ENCODE measurements at places on chromosomes 1 and 21.
A peak's percentile ranks its signal among the peaks of the same experiment; 100 is the strongest.

- DNase-seq, result no peak
Measured at GRCh38 chr21:35597750-35598339, 462.5 kb downstream of the SETD4 start.

DNA sequence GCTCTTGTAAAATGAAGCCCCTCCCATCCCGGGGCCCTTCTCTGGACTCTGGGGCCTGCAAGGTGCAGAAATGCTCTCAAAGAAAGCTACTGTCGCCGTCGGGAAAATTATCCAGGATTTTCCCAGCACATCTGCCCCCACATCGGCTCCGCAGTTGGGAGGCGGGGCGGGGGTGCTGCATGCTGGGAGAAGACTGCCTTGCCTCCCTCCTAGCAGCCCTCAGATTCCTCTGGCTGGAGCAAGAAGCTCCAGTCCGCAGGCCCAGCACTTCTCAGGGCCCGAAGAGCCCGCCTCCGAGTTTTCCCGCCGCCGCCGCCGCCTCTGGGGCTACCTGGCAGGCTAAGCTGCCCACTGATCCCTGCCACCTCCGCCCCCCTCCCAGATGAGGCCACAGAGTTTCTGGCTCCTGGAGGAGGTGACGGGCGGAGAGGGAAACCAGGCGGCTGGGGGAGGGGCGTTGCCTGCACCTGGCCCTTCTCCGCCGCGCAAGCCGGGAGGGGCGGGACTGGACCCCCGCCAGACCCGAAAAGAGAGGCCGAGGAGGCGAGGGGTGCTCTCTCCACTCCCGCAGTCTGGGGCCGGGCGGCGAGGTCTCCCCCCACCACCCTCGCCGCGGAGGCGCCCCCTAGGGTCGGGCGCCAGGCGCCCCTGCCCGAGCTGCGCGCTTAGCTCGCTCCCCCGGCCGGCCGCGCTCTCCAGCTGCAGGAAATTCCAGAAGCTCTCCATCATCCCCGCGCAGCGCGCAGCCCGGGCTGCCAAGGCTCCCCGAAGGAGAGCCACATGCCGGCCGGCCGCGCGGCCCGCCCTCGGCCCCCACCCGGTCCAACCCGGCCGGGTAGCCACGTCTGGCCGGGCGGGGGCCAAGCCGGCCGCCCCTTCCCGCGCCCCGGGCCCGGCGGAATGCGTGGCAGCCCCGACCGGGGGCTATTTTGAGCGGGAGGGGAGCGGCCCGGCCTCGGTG, 28.8 kb downstream of the AHDC1 start:
- no peak for DNase-seq

GRCh38 chr1:167003711-167004110, 14.6 kb downstream of the MAEL start:
- DNase-seq, result no peak

DNA sequence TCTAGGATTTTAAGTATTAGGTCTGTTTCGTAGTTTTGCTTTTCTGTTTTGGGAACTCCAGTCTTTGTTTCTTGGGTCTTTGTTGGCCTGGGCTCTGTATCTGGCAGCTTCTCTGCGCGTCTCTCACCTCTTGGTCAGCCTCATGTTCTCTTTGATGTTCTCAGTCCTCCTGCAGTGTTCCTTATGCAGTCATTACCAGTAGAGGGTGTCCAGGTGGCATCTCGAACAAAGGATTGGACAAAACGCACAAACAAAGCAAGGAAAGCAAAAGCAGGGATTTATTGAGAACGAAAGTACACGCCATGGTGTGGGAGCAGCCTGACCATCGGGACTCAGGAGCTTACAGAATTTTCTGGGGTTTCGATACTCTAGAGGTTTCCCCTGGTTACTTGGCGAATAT, 133.7 kb upstream of the COL6A1 start:
- no peak for DNase-seq

DNA sequence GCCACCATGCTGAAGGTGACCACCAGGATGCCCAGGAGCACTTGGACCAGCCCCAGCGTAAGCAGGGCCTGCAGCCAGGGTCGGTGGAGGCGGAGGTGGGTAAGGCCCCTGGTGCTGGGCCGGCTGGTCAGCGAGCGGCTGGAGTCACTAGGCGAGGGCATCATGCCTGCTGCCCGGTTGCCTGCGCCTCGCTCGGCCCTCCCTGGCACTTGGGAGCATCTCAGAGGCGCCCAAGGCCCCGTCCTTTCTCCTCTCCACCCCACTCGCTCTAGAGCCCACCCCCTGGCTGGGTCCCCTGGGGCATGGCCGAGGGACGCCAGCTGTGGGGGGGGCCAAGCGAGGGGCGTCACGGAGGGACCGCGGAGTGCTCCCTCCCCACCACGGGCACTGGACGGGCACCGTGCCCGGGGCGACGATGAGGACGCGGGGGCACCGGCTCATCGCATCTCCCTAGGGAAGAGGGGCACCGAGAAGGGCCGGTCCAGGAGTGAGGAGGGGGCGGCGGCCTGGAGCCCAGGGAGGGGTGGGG, 505 bp downstream of the ENTREP3 start:
- no peak for DNase-seq

DNA sequence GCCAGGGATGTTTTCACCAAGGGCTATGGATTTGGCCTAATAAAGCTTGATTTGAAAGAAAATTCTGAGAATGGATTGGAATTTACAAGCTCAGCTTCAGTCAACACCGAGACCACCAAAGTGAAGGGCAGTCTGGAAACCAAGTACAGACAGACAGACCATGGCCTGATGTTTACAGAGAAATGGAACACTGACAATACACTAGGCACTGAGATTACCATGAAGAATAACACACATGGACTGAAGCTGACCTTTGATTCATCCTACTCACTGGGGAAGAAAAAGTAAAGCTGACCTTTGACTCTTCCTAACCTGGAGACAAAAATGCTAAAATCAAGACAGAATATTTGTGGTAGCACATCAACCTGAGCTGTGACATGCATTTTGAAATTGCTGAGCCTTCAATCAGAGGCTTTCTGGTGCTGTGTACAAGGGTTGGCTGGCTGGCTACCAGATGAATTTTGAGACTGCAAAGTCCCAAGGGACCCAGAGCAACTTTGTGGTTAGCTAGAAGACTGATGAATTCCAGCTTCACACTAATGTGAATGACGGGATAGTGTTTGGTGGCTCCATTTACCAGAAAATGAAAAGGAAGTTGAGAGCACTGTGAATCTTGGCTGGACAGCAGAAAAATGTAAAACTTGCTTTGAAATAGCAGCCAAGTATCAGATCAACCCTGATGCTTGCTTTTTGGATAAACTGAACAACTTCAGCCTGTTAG, 190.4 kb upstream of the KCTD3 start:
- no peak for DNase-seq

- no peak for DNase-seq
Measured at GRCh38 chr1:109309347-109309746, 2.5 kb upstream of the MYBPHL start.

GRCh38 chr1:88890791-88891317, 513 bp downstream of the GTF2B start:
- DNase-seq, result no peak

DNA sequence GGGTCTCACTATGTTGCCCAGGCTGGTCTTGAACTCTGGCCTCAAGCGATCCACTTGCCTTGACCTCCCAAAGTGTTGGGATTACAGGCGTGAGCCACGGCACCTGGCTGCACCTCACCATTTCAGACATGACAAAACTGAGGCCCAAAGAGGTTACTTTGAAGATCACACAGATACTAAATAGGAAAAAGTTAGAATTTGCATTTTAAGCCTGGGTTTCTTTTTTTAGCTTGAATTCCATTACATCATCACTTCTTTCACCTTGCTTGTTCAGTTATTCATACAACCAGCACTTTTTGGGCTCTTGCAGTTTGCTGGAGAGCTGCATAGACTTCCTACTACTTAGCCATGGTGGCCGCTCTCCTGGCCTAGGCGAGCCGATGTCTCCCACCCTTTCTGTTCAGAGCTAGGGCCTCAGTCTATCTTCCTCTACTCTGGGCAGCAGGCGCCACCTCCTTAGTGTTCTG, 16.3 kb upstream of the CD2 start:
- DNase-seq, result peak; percentile 69

GRCh38 chr21:46022551-46023525, 41.3 kb downstream of the COL6A1 start:
- DNase-seq, result no peak

- no peak for DNase-seq
Measured at GRCh38 chr1:217275655-217276398, 355.1 kb downstream of the GPATCH2 start.

DNA sequence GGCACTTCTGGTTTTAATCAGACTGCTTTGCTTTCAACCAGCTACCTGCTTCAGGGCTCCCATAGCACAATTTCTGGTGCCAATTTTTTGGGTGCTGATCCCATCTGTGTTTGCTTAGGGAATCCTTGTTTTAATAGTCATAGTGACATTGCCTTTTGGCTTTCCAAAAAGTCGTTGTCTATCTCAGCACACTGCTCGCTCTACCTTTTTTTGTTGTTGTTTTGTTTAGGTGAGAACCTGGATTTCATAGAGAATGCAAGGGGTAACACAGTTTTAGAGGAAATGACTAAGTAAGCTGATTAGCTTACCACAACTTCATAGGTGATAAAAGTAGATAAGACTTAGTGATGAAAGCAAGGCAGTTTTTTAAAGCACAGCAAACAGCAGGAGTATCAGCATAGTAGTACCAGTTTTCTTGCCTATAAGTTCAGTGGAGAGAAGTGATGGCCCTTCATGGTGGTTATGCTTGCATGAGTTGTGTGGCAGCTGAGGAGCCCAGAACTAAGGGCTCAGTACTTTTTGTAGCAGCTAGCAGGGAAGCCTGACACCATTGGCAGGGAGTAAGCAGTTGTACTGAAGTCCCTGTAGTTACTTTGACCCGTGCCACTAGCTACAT, 31.3 kb downstream of the NEK7 start:
- DNase-seq, result peak; percentile 44

DNA sequence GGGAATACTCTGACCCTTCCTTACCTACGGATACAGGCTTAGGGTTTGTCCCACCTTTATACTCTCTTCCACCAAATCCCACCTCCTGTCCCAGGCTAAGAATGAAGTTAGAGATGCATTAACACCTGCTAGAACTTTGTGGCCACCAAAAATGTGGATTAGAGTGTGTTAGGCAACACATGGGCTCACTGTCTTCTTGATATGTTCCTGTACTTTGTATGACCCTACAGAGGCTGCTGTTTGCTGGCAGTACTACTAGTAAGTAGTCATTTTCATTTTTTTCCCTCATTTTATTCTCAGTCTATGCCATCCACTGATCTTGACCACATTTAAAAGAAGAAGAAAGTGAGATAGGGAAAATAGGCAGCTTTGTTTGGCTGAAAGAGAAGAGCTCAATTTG, 21.0 kb upstream of the TMEM39B start:
- DNase-seq, result no peak

DNA sequence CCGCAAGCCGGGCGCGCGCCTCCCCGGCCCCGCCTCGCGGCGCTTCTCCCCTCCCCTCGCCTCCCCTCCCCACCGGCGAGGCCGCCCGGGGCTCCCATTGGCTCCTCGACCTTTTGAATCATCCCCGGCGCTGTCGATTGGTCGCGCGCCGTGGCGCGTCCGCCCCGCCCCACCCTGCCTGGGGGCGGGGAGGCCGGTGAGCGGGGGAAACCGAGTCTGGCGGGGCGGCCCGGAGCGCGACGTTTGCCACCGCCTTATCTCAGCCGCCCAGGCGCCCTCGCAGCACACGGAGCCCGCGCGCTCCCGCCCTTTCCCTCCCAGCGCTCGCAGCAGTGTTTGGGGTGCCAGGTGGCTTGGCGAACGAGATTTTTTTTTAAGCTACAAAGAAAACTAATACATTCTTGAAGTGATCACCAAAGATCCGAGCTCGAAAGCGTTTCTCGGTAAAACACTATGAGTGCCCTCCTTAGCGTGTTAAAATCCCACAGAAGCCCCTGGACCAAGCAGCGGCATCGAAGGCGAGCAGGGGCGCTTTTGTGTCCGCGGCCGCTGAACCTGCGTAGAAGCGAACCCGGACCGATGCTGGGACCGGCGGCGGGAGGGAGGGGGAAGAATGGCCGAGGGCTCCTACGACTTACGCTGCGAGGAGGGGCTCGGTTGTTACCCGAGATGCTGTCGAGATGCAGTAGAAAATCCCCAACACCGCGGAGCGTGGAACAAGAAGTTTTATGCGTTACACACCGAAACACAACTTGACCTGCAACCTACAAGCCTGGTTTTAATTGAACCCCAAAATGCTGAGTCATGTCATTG, 436 bp upstream of the LBR start:
- DNase-seq, result peak; percentile 94

DNA sequence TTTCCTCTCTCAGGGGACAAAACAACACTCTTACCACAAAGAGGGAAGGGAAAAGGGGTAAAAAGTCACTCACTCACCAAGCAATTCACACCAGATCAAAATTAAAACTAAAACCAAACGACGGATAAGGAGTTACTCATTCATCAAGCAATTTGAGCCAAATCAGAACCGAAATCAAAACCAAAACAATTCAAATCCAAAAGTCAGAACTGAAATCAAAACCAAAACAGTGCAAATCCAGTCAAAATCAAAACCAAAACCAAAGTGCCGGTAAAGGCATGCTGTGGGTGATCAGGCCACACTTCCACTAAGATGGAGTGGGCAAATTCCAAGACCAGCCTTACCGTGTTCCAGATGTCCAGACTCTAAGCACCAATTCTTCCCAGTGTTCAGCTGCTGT, 717.9 kb downstream of the AMY1C start:
- no peak for DNase-seq

DNA sequence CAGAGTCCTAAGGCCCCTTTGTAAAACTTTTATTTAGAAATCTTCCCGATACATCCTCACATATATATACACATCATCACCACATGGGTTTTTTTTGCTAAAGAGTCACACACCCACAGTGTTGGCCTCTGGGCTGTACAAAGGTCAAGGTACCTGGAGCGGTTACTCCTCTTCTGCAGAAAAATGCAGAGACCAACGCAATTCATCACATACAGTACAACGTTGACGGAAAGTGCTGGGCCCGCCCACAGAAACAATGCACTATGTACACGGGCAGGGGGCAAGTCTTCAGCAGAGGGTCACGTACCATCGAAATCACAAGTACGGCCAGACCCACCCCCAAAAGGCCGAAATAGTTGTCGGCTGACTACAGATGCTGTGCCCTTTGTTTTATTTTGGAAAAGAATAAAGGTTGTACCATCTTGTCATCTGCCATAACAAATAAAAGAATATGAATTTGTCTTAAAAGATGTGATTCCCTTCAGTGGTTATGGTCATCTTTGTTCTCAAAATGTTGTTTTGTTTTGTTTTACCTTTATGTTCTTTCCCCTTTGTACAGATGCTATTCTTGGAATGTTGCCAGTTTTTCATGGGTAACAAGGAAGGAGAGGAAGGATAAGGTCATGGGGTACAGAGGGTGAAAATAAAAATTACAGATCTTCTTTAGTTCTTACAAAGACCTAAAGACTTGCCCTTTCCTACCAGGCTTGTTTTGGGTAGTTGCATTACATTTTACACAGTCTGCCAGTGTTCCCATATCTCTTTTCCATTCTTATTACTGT, 15.6 kb downstream of the TAL1 start:
- DNase-seq, result no peak

- no peak for DNase-seq
Measured at GRCh38 chr1:3275471-3276340, 178.8 kb upstream of the ARHGEF16 start.

DNA sequence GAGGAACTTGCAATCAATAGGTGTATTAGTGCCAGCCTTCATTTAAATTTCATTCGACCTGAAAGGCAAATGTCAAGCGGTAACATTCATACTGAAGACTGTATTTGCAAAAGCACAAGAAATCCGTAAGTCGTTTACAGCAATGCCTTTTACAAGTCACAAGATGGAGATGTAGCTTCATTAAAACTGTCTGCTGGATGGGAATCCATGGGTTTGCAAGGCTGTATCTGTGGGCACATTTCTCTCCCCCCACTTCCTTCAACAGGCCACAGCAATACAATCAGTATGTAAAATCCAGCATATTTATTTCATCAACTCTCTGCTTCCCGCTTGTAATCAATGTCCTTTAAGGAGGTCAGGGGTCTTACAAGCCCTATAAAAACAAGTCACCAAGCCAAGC, 147.1 kb downstream of the SLC45A1 start:
- DNase-seq, result no peak
